ENCODE measurements at places on chromosomes 3 and 15.

GRCh38 chr3:13608969-13609725 is 60.2 kb downstream of the FBLN2 start:
- DNase-seq = no peak

DNA sequence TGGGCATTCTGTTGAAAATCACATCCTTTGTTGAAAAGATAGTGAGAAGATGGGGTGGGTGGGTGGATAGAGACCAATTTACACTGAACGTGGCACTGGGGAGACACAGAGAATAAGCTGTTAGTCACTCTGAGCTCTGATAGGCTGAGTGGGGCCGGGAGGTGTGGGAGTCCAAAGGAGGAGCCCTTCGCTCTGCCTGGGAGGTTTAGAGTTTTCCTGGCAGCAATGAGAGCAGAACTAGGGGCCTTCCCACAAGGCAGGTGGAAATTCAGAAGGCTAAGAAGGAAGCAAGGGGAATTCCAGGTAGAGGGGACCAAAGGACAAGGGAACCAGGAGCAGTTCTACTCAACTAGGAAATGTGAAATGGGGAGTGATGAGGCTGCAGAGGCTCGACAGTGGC is 272.7 kb downstream of the RPLP1 start:
- DNase-seq = no peak

DNA sequence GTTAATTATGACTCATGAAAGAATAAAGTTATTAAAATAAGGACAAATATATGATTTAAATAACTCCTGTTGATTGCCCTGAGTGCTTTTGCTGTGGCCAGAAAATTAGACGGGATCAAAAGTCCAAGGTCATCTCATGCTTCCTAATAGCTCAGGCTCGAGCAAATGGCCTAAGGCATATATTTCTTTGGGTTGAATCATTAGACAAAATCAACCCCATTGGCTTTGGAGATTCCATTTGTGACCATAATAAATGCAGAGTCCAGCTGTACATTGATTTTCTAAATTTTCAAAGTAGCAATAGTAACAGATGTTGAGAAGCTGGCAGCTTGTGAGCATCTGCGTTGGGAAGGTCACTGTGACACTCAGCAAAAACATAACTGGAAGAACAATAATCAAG is 464.5 kb upstream of the TGFBR2 start:
- no peak for DNase-seq

GRCh38 chr15:39172380-39173281 is 408.2 kb upstream of the THBS1 start:
- DNase-seq = no peak

DNA sequence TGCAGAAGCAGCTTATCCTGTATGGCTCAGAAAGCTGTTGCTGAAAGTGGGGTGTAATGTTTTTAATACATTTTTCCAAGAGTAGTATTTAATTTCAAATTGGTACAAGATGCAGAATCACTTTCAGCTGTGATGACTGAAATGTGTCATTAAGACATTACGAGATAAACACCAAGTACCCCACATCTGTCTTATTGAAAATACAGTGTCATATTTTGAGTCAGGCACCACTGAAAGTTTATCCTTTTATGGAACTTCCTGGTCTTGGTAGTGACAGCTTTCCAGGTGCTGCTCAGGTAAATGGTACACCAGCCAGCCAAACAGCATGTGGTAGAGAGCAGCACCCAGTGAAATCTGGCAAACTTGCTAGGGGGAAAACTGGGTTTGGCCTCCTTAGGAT is 16.9 kb downstream of the ASTE1 start:
- no peak for DNase-seq

- no peak for DNase-seq
Observed at GRCh38 chr3:133246119-133246518, 153.7 kb upstream of the BFSP2 start.

DNA sequence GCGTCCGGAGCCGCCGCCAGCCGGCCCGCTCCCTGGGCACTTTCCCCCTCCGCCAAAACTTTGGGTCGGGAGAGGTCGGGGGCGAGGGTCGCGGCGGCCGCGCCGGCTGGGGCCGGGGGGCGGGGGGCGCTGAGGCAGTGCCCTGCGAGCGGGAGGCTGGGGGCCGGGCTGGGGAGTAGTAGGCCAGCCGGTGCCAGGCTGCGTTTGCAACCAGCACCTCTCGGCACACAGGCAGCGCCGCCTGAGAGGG is 452 bp downstream of the BBX start:
- no peak for DNase-seq

- DNase-seq = no peak
Observed at GRCh38 chr15:92636401-92636907, 19.1 kb downstream of the FAM174B start.

- no peak for DNase-seq
Observed at GRCh38 chr3:40404591-40405198, 17.7 kb downstream of the ENTPD3 start.

DNA sequence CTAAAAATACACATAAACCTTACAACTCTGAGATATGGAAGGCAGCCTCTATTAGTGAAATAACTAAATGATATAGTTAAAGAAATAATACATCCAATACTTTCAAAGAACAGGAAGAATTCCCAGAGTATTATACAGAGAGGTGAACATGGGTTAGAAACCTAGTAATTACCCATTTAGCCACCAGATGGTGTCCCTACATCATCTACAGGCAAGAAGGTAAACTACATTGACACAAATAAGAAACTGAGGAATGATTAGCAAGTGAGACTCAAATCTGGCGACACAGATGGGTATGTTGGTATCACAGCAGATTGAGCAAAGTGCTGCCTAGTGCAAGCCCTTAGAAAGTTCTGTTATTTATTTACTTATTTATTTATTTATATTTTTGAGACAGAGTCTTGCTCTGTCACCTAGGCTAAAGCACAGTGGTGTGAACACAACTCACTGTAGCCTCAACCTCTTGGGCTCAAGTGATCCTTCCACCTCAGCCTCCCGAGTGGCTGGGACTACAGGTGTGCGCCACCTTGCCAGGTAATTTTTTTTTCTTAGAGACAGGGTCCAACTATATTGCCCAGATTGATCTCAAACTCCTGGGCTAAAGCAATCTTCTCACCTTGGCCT is 28.2 kb downstream of the NEK4 start:
- DNase-seq = no peak
